ENCODE measurements at places on chromosomes 16 and 17. TPM values are rescaled to one million over a fixed set of nuclear protein-coding genes. Genes with fewer than 3 reads are reported as not detected.

GRCh38 chr17:38539386-38539785, 66.4 kb downstream of the SRCIN1 start:
- no peak for DNase-seq
- H3K4me3 ChIP-seq: no peak overlapping the region
- H3K4me1 ChIP-seq: no peaks in the 10 kb centered on the region
- no peak overlapping the region for H3K27ac ChIP-seq

DNA sequence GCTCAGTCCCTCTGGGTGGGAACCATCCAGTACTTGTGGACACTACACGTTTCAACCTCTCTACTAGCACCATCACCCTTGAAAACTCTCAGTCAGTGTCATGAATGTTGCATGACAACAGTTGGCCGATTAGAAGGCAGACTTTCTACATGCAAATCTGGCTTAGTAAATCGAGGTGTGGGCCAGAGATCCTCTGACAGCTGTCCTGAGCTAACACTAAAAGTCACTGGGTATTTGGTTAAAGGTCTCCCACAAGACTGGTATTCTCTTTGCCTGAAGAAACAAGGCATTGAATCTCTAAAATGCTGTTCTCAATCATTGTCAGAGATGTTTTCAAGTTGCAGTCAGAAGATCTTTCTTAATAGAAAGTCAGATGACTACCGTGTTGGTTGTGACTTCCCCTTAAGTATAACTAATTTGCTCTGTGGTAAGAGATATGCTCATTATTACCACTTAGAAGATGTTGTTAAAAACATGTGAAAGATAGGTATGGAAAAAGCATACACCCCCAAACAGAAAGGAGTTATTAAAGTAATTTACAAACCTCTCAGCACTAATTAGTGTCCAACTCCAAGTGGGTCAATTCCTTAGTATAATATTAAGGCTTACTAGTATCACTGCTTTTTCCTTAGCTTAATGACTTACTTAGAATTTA, 62.3 kb downstream of the WNT3 start:
- H3K4me3 ChIP-seq: no peak overlapping the region
- no peaks in the 10 kb centered on the region for H3K27me3 ChIP-seq
- no peak for DNase-seq
- peaks cover 54% of the 10 kb centered on the region for H3K36me3 ChIP-seq
- no peaks in the 10 kb centered on the region for H3K4me1 ChIP-seq

- no peak overlapping the region for H3K4me3 ChIP-seq
- H3K4me1 ChIP-seq: no peaks in the 10 kb centered on the region
- DNase-seq: no peak
- peaks cover 37% of the 10 kb centered on the region for H3K36me3 ChIP-seq
- no peak overlapping the region for H3K27ac ChIP-seq
These were observed 13.2 kb upstream of the VPS35L start for GRCh38 chr16:19542138-19542821.

KRT9 gene
- not detected for total RNA-seq

GRCh38 chr17:19570544-19571062, 36.9 kb downstream of the SLC47A1 start:
- no peak for DNase-seq
- no peak overlapping the region for H3K4me3 ChIP-seq
- no peak overlapping the region for H3K27ac ChIP-seq
- H3K36me3 ChIP-seq: no peaks in the 10 kb centered on the region
- H3K27me3 ChIP-seq: no peaks in the 10 kb centered on the region

ITGB3 gene
- total RNA-seq: 11.6 TPM

SDR42E2 gene
- total RNA-seq: 0.93 TPM

CYGB gene
- 0.16 TPM for total RNA-seq

DNA sequence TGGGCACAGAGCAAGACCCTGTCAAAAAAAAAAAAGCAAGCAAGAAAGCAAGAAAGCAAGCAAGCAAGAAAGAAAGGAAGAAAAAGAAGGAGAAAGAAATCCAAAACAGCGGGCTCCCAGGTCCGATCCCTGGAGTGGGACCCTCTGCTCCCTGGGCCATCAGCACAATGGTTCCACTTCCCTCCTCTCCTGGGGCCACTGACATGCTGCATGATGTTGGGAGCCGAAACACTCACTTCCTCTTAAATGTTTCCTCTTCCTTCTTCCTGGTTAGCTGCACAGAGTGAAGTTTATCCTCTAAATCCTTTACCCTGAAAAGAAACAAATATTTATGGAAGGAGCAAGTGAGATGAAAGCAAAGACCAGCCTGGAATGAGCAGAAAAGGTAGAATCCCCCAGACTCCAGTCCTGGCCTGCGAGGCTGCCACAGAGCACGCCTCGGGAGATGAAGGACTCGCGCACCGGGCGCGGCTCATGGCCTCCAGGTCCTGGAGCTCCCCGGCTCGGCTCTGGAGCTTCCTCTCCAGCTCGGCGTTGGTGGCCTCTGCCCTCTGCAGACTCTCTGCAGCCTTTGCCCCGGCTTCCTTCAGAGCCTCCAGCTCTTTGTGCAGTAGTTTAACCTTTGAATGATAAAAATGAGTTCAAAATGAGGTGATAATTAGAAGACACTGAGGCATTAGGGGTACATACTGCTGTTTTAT, 19.0 kb downstream of the CCDC57 start:
- H3K27me3 ChIP-seq: no peaks in the 10 kb centered on the region
- DNase-seq: no peak
- H3K36me3 ChIP-seq: peaks cover 15% of the 10 kb centered on the region
- H3K27ac ChIP-seq: no peak overlapping the region
- H3K4me1 ChIP-seq: peaks cover 12% of the 10 kb centered on the region
- no peak overlapping the region for H3K4me3 ChIP-seq

STAC2 gene
- not detected for total RNA-seq

- H3K27ac ChIP-seq: no peak overlapping the region
- H3K4me3 ChIP-seq: no peak overlapping the region
- H3K4me1 ChIP-seq: peaks cover 10% of the 10 kb centered on the region
- no peak for DNase-seq
These were observed 476.9 kb downstream of the SLC39A11 start for GRCh38 chr17:72615627-72615991.

DNA sequence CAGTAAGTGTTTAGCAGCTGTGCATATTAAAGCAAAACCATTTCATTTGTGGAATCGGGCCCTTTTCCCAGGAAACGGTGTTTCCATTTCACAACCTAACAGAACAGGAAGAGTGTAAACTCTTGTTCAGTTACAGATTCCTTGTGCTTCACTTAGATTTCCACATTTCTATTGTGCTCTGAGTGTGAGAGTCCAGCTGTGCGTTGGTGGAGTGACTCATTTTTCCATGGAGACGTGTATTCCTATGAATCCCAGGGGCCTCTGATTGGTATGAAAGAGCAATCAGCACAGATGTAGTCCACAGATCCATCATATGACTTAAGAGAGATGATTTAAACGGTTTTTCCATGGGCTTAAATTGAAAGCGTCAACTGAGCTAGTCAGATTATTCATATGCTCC, 13.3 kb upstream of the CAVIN1 start:
- no peak overlapping the region for H3K27ac ChIP-seq
- H3K27me3 ChIP-seq: no peaks in the 10 kb centered on the region
- no peak for DNase-seq
- no peak overlapping the region for H3K4me3 ChIP-seq

- H3K36me3 ChIP-seq: no peaks in the 10 kb centered on the region
- H3K27me3 ChIP-seq: no peaks in the 10 kb centered on the region
- no peak overlapping the region for H3K27ac ChIP-seq
- no peak overlapping the region for H3K4me3 ChIP-seq
These were observed 103.1 kb upstream of the HSBP1 start for GRCh38 chr16:83704656-83705055.

- no peak overlapping the region for H3K4me3 ChIP-seq
- DNase-seq: no peak
- peaks cover 14% of the 10 kb centered on the region for H3K4me1 ChIP-seq
- peaks cover 15% of the 10 kb centered on the region for H3K36me3 ChIP-seq
- no peak overlapping the region for H3K27ac ChIP-seq
These were observed 7.6 kb downstream of the STX8 start for GRCh38 chr17:9568004-9568403.

ADGRG3 gene
- 16.6 TPM for total RNA-seq

GRCh38 chr17:28527859-28528258, 21.7 kb downstream of the FOXN1 start:
- H3K4me3 ChIP-seq: no peak overlapping the region
- no peaks in the 10 kb centered on the region for H3K4me1 ChIP-seq
- H3K27ac ChIP-seq: no peak overlapping the region
- no peak for DNase-seq

- H3K27ac ChIP-seq: peak overlapping the region; percentile 73
- no peak for DNase-seq
- no peak overlapping the region for H3K4me3 ChIP-seq
- H3K27me3 ChIP-seq: no peaks in the 10 kb centered on the region
These were observed 138.8 kb downstream of the CCDC182 start for GRCh38 chr17:57606111-57606875.

GRCh38 chr17:71163121-71163812, 957.6 kb upstream of the SOX9 start:
- DNase-seq: no peak
- no peak overlapping the region for H3K4me3 ChIP-seq
- H3K36me3 ChIP-seq: no peaks in the 10 kb centered on the region
- no peaks in the 10 kb centered on the region for H3K27me3 ChIP-seq
- H3K4me1 ChIP-seq: no peaks in the 10 kb centered on the region

MEIOB gene
- not detected for total RNA-seq

ZNF597 gene
- 3.5 TPM for total RNA-seq

DNA sequence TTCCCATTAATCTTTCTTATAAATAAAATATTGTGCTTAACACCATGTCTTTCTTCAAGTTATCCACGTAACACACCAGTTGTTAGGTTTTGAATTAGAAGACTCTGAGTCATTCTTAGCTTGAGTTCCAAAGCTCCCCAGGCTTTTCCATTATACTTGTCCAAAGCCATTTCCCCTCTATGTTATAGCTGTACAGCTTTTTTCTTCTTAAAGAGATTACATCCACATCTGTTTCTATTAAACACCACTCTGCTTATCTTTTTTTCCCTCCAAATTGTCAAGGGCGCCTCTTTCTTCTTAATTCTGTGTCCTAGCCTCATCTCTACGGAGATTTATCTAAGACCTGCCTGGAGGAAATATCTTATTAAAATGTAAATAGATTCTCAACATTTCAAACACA, 139.4 kb upstream of the CPHXL start:
- no peaks in the 10 kb centered on the region for H3K4me1 ChIP-seq
- H3K27ac ChIP-seq: no peak overlapping the region
- no peak for DNase-seq
- no peaks in the 10 kb centered on the region for H3K27me3 ChIP-seq
- H3K36me3 ChIP-seq: no peaks in the 10 kb centered on the region

- H3K27ac ChIP-seq: no peak overlapping the region
- no peak overlapping the region for H3K4me3 ChIP-seq
- peaks cover 7% of the 10 kb centered on the region for H3K4me1 ChIP-seq
- H3K36me3 ChIP-seq: no peaks in the 10 kb centered on the region
- no peaks in the 10 kb centered on the region for H3K27me3 ChIP-seq
These were observed 66.3 kb upstream of the MRTFB start for GRCh38 chr16:14004729-14005315.

GRCh38 chr17:35046740-35047283, 16.7 kb downstream of the RFFL start:
- DNase-seq: peak; percentile 85
- peak overlapping the region; percentile 23 for H3K4me3 ChIP-seq
- peak overlapping the region; percentile 73 for H3K27ac ChIP-seq
- H3K36me3 ChIP-seq: no peaks in the 10 kb centered on the region
- H3K4me1 ChIP-seq: peaks cover 69% of the 10 kb centered on the region

GRCh38 chr16:19885451-19886072, 914 bp upstream of the GPRC5B start:
- H3K27me3 ChIP-seq: peaks cover 22% of the 10 kb centered on the region
- DNase-seq: no peak
- peaks cover 27% of the 10 kb centered on the region for H3K4me1 ChIP-seq
- no peaks in the 10 kb centered on the region for H3K36me3 ChIP-seq

C16orf89 gene
- total RNA-seq: not detected

CACNG5 gene
- not detected for total RNA-seq

DNA sequence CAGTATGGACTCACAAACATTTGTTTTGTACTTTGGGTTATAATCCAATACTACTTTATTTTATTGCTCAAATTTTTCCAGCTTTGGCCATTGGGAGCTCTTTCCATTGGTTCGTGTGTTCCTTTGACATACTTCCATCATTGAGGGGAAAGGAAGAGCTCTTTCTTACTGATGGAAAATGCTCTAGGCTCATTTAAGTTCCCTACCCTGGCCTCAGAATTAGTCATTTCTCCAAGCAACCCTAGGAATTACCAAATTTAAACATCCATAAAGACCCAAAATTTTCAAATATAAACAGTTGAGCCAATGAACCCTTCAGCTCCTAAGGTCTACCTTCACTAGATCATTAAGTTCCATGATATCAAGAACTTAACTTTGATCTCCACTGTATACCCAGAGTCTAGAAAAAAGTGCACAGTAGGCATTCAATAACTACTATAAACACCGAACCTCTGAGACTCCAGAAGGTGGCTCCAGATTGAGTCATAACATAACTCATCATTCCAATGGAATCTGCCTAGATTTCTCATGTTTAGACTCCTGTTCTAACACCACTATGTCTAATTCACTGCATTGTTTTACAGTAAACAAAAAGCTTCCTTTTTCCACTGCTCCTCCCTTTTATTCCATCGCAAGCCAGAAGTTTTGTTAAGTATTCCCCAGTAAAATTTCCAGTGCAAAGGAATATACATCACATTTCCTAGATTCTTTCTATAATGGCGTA, 39.0 kb downstream of the SMURF2 start:
- H3K4me3 ChIP-seq: no peak overlapping the region
- H3K27me3 ChIP-seq: no peaks in the 10 kb centered on the region
- H3K4me1 ChIP-seq: no peaks in the 10 kb centered on the region

- H3K4me3 ChIP-seq: no peak overlapping the region
- H3K36me3 ChIP-seq: no peaks in the 10 kb centered on the region
- H3K27ac ChIP-seq: no peak overlapping the region
- H3K4me1 ChIP-seq: peaks cover 20% of the 10 kb centered on the region
- DNase-seq: no peak
These were observed 3.1 kb downstream of the TEX2 start for GRCh38 chr17:64259922-64260321.

- H3K27me3 ChIP-seq: no peaks in the 10 kb centered on the region
- H3K27ac ChIP-seq: no peak overlapping the region
- H3K4me3 ChIP-seq: no peak overlapping the region
- DNase-seq: peak; percentile 34
These were observed 12.0 kb downstream of the USP36 start for GRCh38 chr17:78828470-78829185.

DNA sequence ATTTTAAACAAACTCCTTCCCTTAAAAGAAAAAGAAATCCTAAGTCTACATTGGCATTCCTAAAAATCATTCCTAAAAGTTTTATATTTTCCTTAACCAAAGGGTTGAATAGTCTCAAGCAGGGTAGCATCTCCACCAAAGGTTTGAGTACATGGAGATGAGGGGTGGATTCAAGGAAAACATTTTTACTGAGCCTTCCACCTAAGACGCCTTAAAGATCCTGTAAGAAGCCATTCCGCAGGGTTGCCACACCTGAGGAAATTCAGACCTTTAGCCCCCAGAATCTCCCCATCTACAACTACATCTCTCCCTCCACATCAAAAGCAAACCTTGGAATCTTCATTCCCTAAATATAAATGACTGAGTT, 7.7 kb upstream of the AKTIP start:
- no peaks in the 10 kb centered on the region for H3K36me3 ChIP-seq
- DNase-seq: no peak
- H3K27me3 ChIP-seq: no peaks in the 10 kb centered on the region
- H3K4me3 ChIP-seq: no peak overlapping the region

FOXK2 gene
- 42.5 TPM for total RNA-seq
